Stimulated activated CD4-positive, alpha-beta T cell treated with anti-CD3 and anti-CD28 coated beads, Interleukin-12 subunit alpha, Interleukin-12 subunit beta, amount 100 ng/mL, for 24 hours (primary cell): ENCODE measurements at places on chromosomes 4 and X.

- no peak for DNase-seq
Measured at GRCh38 chrX:53018627-53019026, 30.0 kb upstream of the GPR173 start.

DNA sequence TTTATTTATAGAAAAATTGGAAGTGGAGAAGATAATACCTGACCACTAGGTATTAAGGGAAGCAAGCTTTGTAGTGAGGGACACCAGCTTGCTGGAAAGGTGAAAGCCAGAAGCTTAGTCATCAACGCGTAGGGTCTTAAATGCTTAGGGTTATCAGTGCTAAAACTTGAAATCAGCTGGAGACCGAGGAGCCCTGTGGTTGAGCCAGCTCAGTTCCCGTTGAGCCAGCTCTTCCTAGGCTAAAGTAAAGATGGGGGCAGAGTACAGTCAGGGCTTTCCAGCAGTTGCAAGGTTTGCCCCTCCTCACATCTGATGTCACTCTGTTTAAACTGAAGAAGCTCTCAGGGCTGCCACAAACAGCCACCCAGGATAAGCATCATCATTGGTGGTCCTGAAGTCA, 240.7 kb downstream of the DCLK2 start:
- no peak for DNase-seq

DNA sequence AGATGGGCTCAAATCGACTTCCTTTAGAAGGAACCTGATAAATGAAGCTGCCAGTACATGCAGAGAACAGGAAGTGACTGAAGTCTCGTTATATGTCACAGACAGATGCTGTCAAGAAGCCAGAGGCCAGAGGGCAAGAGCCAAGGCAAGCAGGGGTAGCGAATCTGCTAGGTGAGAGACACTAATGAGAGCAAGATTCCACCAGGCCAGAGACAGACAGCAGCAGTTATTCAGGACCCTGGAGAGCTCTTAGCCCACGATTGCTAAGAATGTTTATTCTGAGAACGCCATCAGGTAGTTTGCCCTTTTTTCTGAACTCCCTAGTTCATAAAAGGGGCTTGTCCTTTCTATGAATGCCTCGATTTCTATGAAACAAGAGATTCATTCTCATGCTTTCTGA, 73.7 kb downstream of the BEND2 start:
- no peak for DNase-seq

- DNase-seq, result no peak
Measured at GRCh38 chr4:8277356-8278008, 7.9 kb downstream of the HTRA3 start.
